Thoracic aorta endothelial cell (primary cell): ENCODE measurements at places on chromosomes 2 and 18. TPM values are rescaled to one million over a fixed set of nuclear protein-coding genes. Genes with fewer than 3 reads are reported as not detected.

The THSD7B gene
- total RNA-seq = under 0.01 TPM in 2 replicates

The UPP2 gene
- not detected in 2 replicates for total RNA-seq

The YES1 gene
- 409 and 418 TPM in 2 replicates for total RNA-seq

The TSGA10 gene
- 1.3 and 2.7 TPM in 2 replicates for total RNA-seq

The RSAD2 gene
- 0.13 and 0.43 TPM in 2 replicates for total RNA-seq

The UGT1A1 gene
- total RNA-seq = not detected in 2 replicates

The CTNNA2 gene
- total RNA-seq = not detected in 2 replicates

The INPP1 gene
- total RNA-seq = 22.5 and 31.0 TPM in 2 replicates

The SLC5A7 gene
- not detected in 2 replicates for total RNA-seq

The CHRNG gene
- total RNA-seq = not detected in 2 replicates

The EHD3 gene
- total RNA-seq = 3.7 and 5.2 TPM in 2 replicates

The CEP76 gene
- total RNA-seq = 14.9 and 17.4 TPM in 2 replicates

The SNORC gene
- 0.40 and 0.79 TPM in 2 replicates for total RNA-seq

The TMEM37 gene
- total RNA-seq = 1.1 and 2.4 TPM in 2 replicates

The SFTPB gene
- not detected in 2 replicates for total RNA-seq

The OTOS gene
- total RNA-seq = not detected in 2 replicates

The KIF5C gene
- under 0.01 and 0.14 TPM in 2 replicates for total RNA-seq

The RAB17 gene
- 2.9 and 5.5 TPM in 2 replicates for total RNA-seq

The ANKRD29 gene
- total RNA-seq = 0.27 and 2.2 TPM in 2 replicates

The RBMS1 gene
- total RNA-seq = 170 TPM in 2 replicates

The TUBA3E gene
- total RNA-seq = not detected in 2 replicates

The NLRC4 gene
- total RNA-seq = not detected in 2 replicates

The NXPH2 gene
- not detected in 2 replicates for total RNA-seq

The ACSL3 gene
- 121 and 193 TPM in 2 replicates for total RNA-seq

The SLC38A11 gene
- not detected in 2 replicates for total RNA-seq

The CNGA3 gene
- under 0.01 TPM in 1 of 2 replicates, not detected in the other for total RNA-seq

The WDSUB1 gene
- total RNA-seq = 5.7 and 6.1 TPM in 2 replicates

The METTL4 gene
- total RNA-seq = 16.1 and 19.3 TPM in 2 replicates

The SERPINB3 gene
- not detected in 2 replicates for total RNA-seq

The LBX2 gene
- 3.2 and 3.5 TPM in 2 replicates for total RNA-seq

The KYNU gene
- total RNA-seq = 0.43 TPM in 1 of 2 replicates, not detected in the other

The HOXD3 gene
- 11.2 TPM in 1 of 2 replicates, not detected in the other for total RNA-seq

The HOXD11 gene
- not detected in 2 replicates for total RNA-seq

The M1AP gene
- not detected in 2 replicates for total RNA-seq

The LRATD1 gene
- total RNA-seq = 0.13 and 0.79 TPM in 2 replicates

The RND3 gene
- 48.4 and 85.4 TPM in 2 replicates for total RNA-seq

The PHLPP1 gene
- total RNA-seq = 7.2 and 9.0 TPM in 2 replicates

The AKAIN1 gene
- total RNA-seq = not detected in 2 replicates

The CPO gene
- total RNA-seq = not detected in 2 replicates

The TMEM131 gene
- 39.8 and 48.4 TPM in 2 replicates for total RNA-seq
